Type B pancreatic cell (in vitro differentiated cells): ENCODE measurements at places on chromosomes 4 and X.

DNA sequence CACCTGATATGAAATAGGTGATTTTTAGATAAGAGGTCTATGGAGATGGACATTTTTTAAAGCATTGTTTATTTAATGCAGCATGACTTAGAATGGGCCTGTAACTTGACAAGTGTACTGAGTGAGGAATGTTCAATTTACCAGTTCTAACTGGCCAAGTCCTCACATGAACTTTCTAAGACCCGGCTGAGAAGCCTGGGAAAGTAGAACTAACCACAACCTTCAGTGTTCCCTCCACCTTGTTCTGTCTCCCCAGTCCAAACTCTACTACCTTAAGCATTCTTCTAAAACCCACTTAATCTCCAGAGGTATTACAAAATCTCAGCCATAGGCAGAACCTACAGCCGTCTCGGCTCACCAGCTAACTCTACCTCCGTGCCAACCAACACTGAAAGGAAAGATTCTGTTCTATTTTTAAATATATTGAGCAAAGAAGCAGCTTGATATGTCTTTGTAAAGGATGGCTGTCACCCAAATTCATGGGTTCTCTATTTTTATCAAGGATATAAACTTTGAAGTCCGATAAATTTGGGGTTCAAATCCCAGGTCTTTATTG, 6.8 kb downstream of the PPARGC1A start:
- peak overlapping the region; percentile 46 for H3K4me3 ChIP-seq
- H3K27me3 ChIP-seq, result no peaks in the 10 kb centered on the region
- peaks cover 7% of the 10 kb centered on the region for H3K36me3 ChIP-seq

- H3K36me3 ChIP-seq, result no peaks in the 10 kb centered on the region
- no peak overlapping the region for H3K4me3 ChIP-seq
- no peak for DNase-seq
- no peaks in the 10 kb centered on the region for H3K4me1 ChIP-seq
- H3K27ac ChIP-seq, result no peak overlapping the region
Measured at GRCh38 chr4:175776217-175776616, 35.8 kb downstream of the GPM6A start.

- peaks cover 4% of the 10 kb centered on the region for H3K27me3 ChIP-seq
- no peak for DNase-seq
- H3K4me3 ChIP-seq, result no peak overlapping the region
- H3K27ac ChIP-seq, result peak overlapping the region; percentile 31
- H3K36me3 ChIP-seq, result no peaks in the 10 kb centered on the region
Measured at GRCh38 chr4:108890484-108890881, 127.6 kb upstream of the ETNPPL start.

- peak within 1 kb of the TSS; percentile 83 for H3K4me3 ChIP-seq
- H3K27ac ChIP-seq, result no peak within 1 kb of the TSS
- peaks cover 51% of the 10 kb centered on the region for H3K27me3 ChIP-seq
- peak; percentile 58 for DNase-seq
- H3K36me3 ChIP-seq, result no peaks in the 10 kb centered on the region
- H3K4me1 ChIP-seq, result no peaks in the 10 kb centered on the region
Measured at GRCh38 chrX:150362599-150363481, at the start of gene MAMLD1. MAMLD1 (plus strand) TSS chrX:150363317; CDS start chrX:150445517, 82,200 bp downstream.

DNA sequence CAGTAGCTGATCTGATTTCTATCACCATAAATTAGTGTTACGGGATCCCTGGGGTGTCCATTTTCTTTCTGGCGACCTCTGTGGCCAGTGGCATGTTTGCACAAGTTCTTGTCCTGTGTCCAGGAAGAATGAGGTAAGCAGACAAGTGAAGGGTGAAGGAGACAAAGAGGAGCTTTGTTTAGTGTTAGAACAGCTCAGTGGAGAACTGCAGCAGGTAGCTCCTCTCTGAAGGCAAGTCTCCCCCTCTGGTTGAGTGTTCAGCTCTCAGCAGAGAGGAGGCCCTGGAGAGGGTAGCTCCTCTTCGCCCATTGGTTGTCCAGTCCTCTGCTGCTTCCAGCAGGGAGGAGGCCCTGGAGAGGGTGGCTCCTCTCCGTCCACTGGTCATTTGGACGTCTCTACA, 47.2 kb downstream of the DMP1 start:
- H3K4me3 ChIP-seq, result no peak overlapping the region
- no peaks in the 10 kb centered on the region for H3K27me3 ChIP-seq
- no peaks in the 10 kb centered on the region for H3K36me3 ChIP-seq
- no peaks in the 10 kb centered on the region for H3K4me1 ChIP-seq
- no peak for DNase-seq

GRCh38 chrX:97790850-97791249, 907.1 kb downstream of the RPA4 start:
- no peak overlapping the region for H3K4me3 ChIP-seq
- H3K27ac ChIP-seq, result no peak overlapping the region
- no peak for DNase-seq
- H3K27me3 ChIP-seq, result no peaks in the 10 kb centered on the region

- DNase-seq, result no peak
- H3K27me3 ChIP-seq, result no peaks in the 10 kb centered on the region
- no peaks in the 10 kb centered on the region for H3K36me3 ChIP-seq
- no peaks in the 10 kb centered on the region for H3K4me1 ChIP-seq
Measured at GRCh38 chrX:12007881-12008280, 130.4 kb upstream of the FRMPD4 start.

DNA sequence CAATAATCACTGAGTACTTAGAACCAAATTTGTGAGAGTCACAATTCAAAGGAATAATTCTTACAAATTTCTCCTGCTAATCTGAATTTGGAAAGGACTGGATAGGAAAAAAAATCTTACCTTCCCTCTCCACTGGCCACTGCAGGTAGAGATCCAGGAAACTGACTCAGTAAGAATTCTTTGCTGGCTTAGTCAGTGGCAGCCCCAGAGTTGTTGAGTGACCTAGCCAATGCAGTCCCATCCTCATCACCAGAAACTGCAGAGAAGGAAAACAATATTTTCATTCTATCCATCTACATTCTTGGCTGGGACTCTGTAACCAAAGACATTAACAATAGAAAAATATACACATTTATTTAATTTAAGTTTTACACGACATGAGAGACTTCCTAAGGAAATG, 572.0 kb downstream of the ADGRL3 start:
- peaks cover 13% of the 10 kb centered on the region for H3K36me3 ChIP-seq
- DNase-seq, result no peak
- H3K27me3 ChIP-seq, result no peaks in the 10 kb centered on the region
- no peak overlapping the region for H3K4me3 ChIP-seq

GRCh38 chrX:2334237-2334636, 166.5 kb downstream of the DHRSX start:
- no peak overlapping the region for H3K27ac ChIP-seq
- H3K27me3 ChIP-seq, result no peaks in the 10 kb centered on the region
- no peak overlapping the region for H3K4me3 ChIP-seq
- peaks cover 13% of the 10 kb centered on the region for H3K36me3 ChIP-seq
- no peak for DNase-seq

- H3K27me3 ChIP-seq, result no peaks in the 10 kb centered on the region
- no peak overlapping the region for H3K27ac ChIP-seq
- DNase-seq, result no peak
- no peaks in the 10 kb centered on the region for H3K4me1 ChIP-seq
- H3K36me3 ChIP-seq, result no peaks in the 10 kb centered on the region
Measured at GRCh38 chrX:25442499-25442898, 426.7 kb upstream of the ARX start.

- no peak overlapping the region for H3K27ac ChIP-seq
- H3K4me1 ChIP-seq, result no peaks in the 10 kb centered on the region
- H3K27me3 ChIP-seq, result no peaks in the 10 kb centered on the region
- H3K4me3 ChIP-seq, result no peak overlapping the region
- no peaks in the 10 kb centered on the region for H3K36me3 ChIP-seq
Measured at GRCh38 chrX:112120721-112121120, 38.1 kb upstream of the TRPC5 start.

GRCh38 chr4:122552898-122553297, 68.0 kb downstream of the IL21 start:
- no peaks in the 10 kb centered on the region for H3K36me3 ChIP-seq
- H3K4me3 ChIP-seq, result no peak overlapping the region
- H3K27ac ChIP-seq, result no peak overlapping the region
- H3K4me1 ChIP-seq, result no peaks in the 10 kb centered on the region
- DNase-seq, result no peak

GRCh38 chrX:54178100-54178940, 4.7 kb downstream of the FAM120C start:
- peak overlapping the region; percentile 75 for H3K27ac ChIP-seq
- peaks cover 27% of the 10 kb centered on the region for H3K4me1 ChIP-seq
- peaks cover 12% of the 10 kb centered on the region for H3K36me3 ChIP-seq
- DNase-seq, result no peak

- no peak for DNase-seq
- peaks cover 5% of the 10 kb centered on the region for H3K27me3 ChIP-seq
- H3K4me3 ChIP-seq, result no peak overlapping the region
- H3K27ac ChIP-seq, result no peak overlapping the region
- H3K36me3 ChIP-seq, result no peaks in the 10 kb centered on the region
- H3K4me1 ChIP-seq, result no peaks in the 10 kb centered on the region
Measured at GRCh38 chr4:149702414-149703293, 113.0 kb downstream of the IQCM start.

DNA sequence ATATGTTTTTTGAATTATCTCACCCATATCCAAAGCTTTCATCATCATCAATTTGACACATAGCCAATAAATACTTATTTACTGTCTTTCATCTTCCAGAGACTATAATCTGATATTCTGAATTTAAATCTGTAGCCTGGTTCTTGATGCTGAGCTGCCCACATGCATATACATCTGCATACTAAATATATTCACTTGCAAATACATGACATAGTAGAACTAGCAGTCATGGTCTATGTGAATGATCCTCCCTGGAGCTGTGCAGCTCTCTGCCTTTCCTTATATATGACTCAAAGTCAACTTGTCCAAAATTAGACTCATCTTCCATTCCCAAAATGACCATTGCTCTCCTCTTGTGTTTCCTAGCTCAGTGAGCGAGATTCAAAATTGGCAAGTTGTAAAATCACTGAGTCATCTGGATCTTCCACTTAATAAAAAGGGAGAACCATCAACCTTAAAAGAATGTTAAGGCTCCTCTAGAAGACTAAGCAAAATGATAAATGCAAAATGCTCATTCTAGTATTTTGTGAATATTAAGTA, 448.2 kb downstream of the PPARGC1A start:
- H3K4me3 ChIP-seq, result no peak overlapping the region
- H3K4me1 ChIP-seq, result no peaks in the 10 kb centered on the region
- H3K27ac ChIP-seq, result no peak overlapping the region
- H3K36me3 ChIP-seq, result no peaks in the 10 kb centered on the region

GRCh38 chr4:169253904-169254303, 16.9 kb downstream of the SH3RF1 start:
- H3K4me3 ChIP-seq, result no peak overlapping the region
- no peak for DNase-seq
- peaks cover 3% of the 10 kb centered on the region for H3K36me3 ChIP-seq
- peaks cover 73% of the 10 kb centered on the region for H3K4me1 ChIP-seq

GRCh38 chr4:47531954-47532321, 46.9 kb downstream of the ATP10D start:
- no peak overlapping the region for H3K4me3 ChIP-seq
- H3K27me3 ChIP-seq, result no peaks in the 10 kb centered on the region
- peak overlapping the region; percentile 66 for H3K27ac ChIP-seq
- DNase-seq, result no peak

- peaks cover 5% of the 10 kb centered on the region for H3K4me1 ChIP-seq
- peaks cover 40% of the 10 kb centered on the region for H3K27me3 ChIP-seq
- H3K36me3 ChIP-seq, result no peaks in the 10 kb centered on the region
- H3K4me3 ChIP-seq, result no peak overlapping the region
- DNase-seq, result no peak
- H3K27ac ChIP-seq, result no peak overlapping the region
Measured at GRCh38 chrX:34659575-34659974, 2.5 kb upstream of the TMEM47 start.

GRCh38 chrX:136933611-136934145, 53.2 kb upstream of the RBMX start:
- H3K27ac ChIP-seq, result no peak overlapping the region
- peaks cover 4% of the 10 kb centered on the region for H3K36me3 ChIP-seq
- DNase-seq, result no peak
- H3K4me3 ChIP-seq, result no peak overlapping the region
